SIG-M5 (cell line): ENCODE measurements at places on chromosomes 1 and 21.

- no peak for DNase-seq
Observed at GRCh38 chr1:228957535-228957934, 222.3 kb downstream of the RHOU start.

DNA sequence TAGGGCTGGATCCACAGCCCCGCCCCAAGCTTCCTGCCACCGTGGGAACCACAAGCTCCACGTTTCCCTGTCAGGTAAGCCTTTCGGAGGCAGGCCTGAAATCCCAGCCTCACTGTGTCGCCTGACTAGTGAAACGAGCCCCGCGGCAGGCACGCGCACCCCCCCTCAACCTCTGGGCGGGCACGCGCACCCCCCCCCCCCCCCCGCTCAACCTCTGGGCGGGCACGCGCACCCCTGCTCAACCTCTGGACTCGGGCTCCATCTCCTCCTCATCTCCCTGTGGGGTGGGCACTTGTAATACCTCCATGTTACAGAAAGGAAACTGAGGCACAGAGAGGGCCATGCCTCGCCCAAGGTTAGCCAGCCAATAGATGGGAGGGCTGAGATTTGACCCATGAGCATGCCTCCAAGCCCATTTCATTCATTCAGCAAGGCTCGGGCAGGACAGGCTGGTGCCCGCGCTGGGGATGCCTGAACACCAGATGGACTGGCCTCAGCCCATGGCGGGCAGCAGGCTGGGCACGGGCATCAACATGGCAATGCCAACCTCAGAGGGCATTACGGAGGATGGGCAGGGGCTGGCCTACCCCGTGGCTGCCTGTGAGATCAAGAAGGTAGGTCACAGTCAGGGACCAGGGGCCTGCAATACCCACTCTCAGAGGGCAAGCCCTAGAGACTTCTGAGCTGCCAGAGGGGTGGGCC lies 4.7 kb downstream of the CFAP410 start:
- no peak for DNase-seq

DNA sequence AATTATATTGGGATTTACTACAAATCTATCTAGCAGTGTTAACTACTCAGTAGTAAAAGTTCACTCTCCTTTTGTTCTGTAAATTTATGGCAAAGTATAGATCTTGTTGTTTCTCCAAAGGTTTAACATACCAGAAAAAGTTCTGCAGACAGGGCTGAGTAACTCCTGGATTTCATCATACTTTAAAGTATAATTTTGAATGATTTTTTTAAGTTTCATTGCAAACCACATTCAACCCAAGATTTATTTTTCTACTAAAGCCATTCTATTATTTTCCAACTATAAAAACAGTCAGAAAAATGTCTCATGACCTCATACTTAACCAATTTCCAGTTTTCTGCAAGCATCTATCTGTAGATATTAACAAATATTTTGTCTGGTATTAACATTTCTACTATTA lies 585.8 kb upstream of the ZRANB2 start:
- DNase-seq, result no peak

GRCh38 chr1:7300893-7301663 lies 470.0 kb upstream of the VAMP3 start:
- DNase-seq, result no peak

DNA sequence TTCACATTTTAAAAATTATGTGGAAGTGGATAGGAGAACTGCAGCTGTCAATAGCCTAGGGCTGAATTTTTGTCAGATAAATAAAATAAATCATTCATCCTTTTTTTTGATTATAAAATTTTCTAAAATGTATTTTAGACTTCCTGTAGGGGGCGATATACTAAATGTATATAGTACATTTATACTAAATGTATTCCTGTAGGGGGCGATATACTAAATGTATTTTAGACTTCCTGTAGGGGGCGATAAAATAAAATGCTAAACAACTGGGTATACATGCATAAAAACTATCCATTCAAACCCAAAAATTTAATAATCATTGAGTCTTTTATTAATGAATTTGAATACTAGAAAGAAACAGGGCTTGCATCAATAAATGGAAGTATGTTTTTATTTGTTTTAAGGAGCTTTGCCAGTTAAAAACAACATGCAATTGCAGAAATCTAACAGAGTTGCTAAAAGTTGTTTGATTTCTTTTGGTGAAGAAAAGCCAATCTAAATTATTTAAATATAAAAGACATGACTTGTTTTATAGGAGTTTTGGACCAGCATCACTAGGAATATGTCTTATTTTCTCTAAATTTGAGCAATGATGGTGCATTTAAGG lies 31.4 kb downstream of the CLCA1 start:
- DNase-seq, result no peak
